ENCODE measurements at places on chromosomes 11 and 22. TPM values are rescaled to one million over a fixed set of nuclear protein-coding genes. Genes with fewer than 3 reads are reported as not detected.

GRCh38 chr11:112885744-112886433 is 75.3 kb upstream of the NCAM1 start:
- DNase-seq, result no peak

DNA sequence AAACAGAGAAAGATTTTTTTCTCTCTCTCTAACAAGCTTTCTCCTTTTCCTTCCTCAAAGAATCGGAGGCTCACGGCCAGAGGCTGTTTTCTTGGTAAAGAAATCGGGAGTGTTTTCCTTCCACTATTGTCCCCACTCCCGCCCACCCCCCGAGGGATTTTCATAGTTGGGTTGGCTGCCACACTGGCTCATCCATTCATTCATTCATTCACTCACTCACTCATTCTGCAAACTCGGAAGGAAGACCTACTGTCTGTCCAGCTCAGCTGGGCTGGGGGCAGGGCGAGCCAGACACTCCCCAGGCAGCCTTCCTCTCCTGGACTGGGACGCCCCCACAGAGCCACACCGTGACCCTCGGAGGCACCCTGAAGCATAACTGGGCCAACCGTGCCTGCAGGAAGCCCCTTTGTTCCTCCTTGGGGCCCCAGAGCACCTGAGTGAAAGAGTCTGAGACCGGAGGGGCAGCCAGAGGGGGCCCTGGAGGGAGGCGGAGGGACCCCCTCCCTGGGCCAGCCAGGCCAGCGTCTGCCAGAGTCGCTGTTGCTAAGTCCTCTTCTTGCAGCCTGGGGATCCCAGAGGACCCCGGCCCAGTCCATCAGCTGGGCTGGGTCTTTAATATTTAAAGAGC is 17.0 kb downstream of the CDKN1C start:
- no peak for DNase-seq

GRCh38 chr22:42937164-42937843 is 77.6 kb downstream of the PACSIN2 start:
- DNase-seq, result no peak

GRCh38 chr11:16924826-16925560 is 89.2 kb downstream of the PLEKHA7 start:
- DNase-seq, result no peak

GRCh38 chr11:129374081-129374992 is 1.3 kb upstream of the BARX2 start:
- DNase-seq, result no peak

GRCh38 chr11:119738059-119738439 is 9.0 kb upstream of the NECTIN1 start:
- no peak for DNase-seq

- DNase-seq, result no peak
Observed at GRCh38 chr11:8381871-8382396, 118.3 kb upstream of the LMO1 start.

DNA sequence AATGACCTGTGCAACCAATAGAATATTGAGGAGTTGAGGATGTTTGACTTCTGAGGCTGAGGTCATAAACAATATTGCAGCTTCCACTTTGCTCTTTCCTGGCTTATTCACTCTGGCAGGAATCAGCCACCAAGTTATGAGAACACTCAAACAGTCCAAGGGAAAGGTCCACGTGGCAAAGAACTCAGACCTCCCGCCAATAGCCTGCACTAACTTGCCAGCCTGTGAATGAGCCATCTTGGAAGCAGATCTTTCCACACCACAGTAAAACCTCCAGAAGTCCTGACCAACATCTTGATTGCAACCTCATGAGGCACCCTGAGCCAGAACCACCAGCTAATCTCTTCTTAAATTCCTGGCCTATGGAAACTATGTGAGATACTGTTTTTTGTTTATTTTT is 22.7 kb upstream of the PICALM start:
- DNase-seq, result no peak

DNA sequence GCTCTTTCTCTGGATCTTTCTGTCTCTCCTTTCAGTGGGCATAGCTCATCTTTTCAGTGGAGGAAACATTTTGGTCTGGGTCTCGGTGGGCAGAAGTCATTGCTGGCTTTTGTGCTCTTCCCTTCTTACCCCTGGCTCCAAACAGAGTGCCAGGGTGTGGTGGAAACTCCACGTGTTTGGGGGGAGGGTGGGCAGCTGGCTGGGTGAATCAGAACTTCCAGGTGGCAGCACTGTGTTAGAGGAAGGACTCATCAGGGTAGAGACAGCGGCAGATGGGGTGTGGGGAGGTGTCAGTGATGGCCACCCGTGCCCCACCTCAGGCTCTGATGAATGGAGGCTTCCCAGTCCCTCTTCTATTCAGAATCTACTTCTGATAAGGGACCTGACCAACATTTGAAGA is 114.0 kb downstream of the GRIK4 start:
- no peak for DNase-seq

- no peak for DNase-seq
Observed at GRCh38 chr11:106461839-106462545, 384.5 kb downstream of the AASDHPPT start.

DNA sequence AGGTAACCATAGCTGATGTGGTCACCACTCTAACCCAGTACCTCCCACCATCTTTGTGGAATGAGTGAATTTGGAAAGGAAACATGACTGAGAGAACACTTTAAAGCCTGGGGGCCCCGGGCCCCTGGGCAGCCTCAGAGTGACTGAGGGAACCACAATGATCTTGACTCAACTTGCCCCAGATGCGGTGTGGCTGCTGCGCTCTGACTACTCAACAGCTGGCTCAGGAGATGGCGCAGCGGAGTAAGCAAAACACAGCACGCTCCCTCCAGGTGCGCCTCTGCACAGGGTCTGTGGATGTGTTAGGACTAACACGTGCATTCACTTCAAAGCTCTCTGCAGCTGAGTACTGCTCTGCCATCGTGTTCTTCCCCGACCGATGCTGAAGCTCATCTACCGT is 5.9 kb downstream of the RNF215 start:
- no peak for DNase-seq

DNA sequence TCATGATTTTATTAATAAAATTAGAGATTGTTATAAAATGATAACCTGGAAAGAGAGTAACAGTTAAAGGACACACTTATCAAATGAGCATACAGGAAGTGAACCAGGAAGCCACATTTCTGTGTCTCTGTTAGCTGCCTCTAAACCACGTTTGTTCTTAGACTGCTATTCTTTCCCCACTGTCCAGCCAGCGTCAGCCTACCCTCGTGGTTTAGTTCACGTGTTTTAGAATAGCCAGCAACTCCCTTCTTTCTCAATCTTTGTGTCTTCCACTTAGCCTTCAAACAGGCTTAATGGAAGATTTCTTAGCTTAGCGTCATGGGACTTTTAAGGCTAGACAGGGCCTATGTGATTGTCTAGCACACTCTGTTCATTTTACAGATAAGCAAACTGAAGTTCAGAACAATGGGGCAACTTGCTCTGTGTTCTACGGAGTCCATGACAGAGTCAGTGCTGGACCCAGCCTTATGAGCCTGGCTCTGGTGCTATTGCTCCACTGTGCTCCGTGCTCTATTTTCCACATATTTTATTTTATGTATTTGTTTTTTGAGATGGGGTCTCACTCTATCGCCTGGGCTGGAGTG is 27.2 kb downstream of the GRAMD1B start:
- DNase-seq, result no peak

GRCh38 chr11:75031224-75031753 is 42.6 kb downstream of the NEU3 start:
- DNase-seq, result no peak

DNA sequence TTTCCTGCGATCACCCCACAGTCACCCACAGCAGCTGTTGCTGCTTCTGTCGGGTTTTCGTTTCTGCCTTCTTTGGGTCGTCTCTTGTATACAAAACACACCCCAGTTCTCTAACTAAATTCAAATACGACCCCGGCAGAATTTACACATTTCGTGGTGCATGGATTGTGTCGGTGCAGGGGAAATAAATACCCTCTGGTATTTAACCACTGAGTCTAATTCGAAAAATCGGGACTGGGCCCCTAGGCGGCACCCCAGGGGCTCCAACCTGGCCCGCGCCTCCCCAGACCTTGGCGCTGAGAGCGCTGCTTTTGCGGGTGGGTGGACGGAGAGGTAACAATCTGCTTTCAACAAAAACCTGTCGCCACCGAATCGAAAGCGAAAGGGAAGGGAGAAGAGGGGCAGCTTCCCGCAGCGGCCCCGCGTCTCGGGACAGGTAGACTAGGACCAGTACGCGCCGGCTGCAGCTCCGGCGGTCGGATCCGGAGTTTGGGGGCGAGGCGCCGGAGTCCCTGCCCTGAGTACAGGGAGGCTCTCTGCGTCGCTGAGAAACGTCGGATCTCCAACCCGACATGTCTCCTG is 4.4 kb downstream of the ALX4 start:
- peak; percentile 13 for DNase-seq

DNA sequence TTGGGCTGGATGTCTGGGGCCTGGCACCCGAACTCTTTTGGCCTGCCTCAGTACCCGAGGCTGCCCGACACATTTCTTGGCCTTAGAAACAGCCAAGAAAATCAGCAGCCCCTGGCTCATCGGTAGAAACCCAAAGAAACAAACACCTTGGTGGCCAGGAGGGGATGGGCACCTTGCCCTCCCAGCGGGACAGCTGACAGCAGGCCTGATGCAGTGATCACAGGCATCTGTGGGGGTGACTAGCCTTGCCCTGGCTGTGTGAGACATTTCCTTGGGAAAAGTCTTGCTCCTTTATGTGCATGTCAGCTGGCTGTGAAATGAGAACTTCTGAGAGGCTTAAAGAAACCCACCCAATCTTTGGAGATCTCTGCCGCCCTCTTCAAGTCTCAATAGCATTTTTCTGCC is 60.9 kb downstream of the SMIM38 start:
- DNase-seq, result no peak

DNA sequence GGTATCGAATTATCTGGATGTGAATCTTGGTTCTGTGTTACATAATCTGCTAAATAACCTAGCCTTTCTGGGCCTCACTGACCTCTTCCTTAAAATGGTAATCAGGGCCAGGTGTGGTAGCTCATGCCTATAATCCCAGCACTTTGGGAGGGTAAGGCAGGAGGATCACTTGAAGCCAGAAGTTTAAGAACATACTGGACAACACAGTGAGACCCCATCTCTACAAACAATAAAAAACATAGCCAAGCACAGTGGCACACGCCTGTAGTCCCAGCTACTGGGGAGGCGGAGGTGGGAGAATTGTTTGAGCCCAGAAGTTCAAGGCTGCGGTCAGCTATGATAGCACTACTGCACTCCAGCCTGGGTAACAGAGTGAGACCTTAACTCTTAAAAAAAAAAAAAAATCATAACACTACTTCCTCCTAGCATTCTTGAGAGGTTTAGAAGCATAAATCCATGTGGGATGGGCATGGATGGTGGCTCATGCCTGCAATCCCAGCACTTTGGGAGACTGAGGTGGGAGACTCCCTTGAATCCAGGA is 72.5 kb downstream of the C11orf65 start:
- DNase-seq, result no peak

GRCh38 chr11:73717136-73717535 is 43.7 kb downstream of the RAB6A start:
- DNase-seq, result no peak

Gene APOBEC3G
- polyA plus RNA-seq, result 256 TPM

Gene MPZL3
- 10.6 TPM for polyA plus RNA-seq

Gene MRGPRX3
- not detected for polyA plus RNA-seq

Gene CLCF1
- 4.6 TPM for polyA plus RNA-seq

Gene CNGA4
- not detected for polyA plus RNA-seq

Gene KRTAP5-7
- not detected for polyA plus RNA-seq

Gene KCNQ1OT1
- 0.08 TPM for polyA plus RNA-seq

Gene CHEK2
- 5.2 TPM for polyA plus RNA-seq

Data from CD8-positive, alpha-beta memory T cell (primary cell).